ENCODE measurements at places on chromosomes 7 and 10. TPM values are rescaled to one million over a fixed set of nuclear protein-coding genes. Genes with fewer than 3 reads are reported as not detected.

The RASA4 gene
- total RNA-seq: 20.2 TPM

The SPRN gene
- not detected for total RNA-seq

GRCh38 chr10:28879246-28879645 lies 201.9 kb downstream of the BAMBI start:
- no peak for DNase-seq

- DNase-seq: no peak
These were observed 110.9 kb downstream of the MAPK8 start for GRCh38 chr10:48417374-48417773.

DNA sequence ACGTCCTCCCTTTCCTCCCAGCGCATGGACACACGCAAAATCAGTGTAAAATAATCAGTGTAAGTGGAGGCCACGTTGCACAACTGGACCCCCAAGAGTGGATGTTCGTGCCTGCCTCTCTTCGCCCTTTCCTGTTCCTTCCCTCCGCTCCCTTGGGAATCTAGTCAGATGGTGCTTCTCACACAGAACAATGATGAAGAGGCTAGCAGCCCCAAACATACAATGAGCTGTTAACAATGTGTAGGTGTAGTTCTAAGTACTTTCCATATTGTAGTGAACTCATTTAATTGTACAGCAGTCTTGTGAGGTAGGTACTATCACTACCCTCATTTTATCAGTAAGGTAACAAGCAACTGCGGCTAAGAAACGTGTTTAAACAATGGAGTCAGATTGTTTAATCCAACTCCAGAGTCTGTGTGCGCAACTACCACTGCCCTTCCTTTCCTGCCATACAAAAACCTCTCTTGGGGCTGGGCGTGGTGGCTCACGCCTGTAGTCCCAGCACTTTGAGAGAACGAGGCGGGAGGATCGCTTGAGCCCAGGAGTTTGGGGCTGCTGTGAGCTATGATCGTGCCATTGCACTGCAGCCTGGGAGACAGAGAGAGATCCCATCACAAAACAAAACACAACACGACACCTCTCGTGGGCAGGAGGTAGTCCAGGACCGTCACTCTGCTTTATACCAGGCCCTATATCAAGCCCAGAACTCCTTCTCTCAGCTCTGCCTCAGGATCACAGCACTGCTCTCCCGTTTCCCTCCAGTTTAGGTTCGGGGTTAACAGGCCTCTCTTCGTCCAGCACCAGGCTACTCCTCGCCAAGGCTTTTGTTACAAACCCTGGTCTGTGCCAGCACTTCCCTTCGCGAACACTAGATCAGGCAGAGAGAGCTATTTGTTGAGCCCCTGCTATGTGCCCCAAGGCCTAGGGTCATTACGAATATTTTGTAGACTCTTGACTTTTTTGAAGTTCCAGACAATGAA lies 1.1 kb downstream of the FKBP9 start:
- peak; percentile 66 for DNase-seq
